ENCODE measurements at places on chromosomes 3 and 15.

DNA sequence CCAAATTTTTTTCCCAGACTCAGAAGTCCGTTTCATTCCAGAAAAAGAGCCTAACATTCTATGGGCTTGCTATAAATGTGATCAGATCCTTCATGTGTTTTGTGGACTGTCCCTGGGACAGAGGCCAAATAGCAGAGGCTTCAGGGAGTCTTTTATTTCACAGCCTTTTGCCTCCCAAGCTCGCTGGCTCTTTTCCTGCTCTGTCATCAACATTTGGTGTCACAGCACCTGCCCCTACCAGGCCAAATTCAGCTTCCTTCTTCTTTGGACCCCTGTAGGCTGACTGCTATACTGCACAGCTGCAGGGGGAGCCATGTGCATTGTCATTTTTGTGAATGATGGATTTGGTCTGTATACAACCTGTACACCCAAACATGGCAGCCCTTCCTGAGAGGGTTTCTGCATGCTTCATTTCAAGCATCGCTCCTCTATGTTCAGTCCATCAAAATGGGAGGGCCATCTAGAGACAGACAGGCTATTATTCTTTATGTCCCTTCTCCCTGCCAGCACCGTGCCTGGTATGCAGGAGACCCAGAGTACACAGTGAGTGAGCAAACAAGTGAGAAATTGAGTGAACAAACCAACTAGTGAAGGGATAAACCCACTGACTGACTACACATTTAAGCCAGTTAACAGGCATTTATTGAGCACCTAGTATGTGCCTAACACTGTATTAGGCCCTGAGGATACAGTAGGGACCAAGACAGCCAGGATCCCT lies 17.9 kb upstream of the RPP14 start:
- peak; percentile 39 for DNase-seq

GRCh38 chr3:29202378-29202777 lies 78.5 kb upstream of the RBMS3 start:
- no peak for DNase-seq

- no peak for DNase-seq
Measured at GRCh38 chr3:188455748-188456147, 301.8 kb downstream of the LPP start.

DNA sequence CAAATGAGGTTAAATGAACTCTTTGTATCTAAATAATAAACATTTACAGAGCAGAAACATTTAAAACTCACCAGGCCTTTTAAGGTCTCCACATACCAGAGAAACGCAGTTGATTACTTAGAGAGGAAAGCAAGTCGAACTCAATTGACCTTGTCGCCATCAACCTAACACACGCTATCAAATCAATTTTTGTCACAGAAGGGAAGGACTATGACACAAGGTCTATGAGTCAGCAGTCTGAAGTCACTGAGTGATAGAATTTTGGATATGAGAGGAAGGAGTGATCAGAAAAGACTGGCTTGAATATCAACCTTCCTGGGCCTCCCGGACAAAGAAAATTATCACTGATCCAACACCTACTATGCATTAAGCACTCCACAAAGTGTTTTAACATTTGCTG lies 514.4 kb upstream of the ZNF385D start:
- DNase-seq: no peak

DNA sequence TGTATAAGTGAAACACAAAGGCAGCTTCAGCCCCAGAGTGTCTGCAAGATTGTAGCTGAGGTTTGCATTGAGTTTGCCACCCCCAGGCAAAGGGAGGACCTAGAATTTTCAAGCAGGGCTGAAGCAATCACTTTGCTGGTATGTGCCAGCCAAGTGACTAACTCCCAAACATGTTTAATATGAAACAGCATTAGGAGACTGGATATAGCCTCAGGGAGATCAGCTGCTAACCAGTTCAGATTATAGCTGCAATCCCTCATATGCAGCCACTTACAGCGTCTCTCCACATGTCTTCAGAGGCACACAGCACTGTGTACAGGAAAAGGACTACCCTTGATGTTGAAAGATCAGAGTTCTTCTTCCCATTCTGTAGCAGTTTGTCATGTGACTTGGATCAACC lies 38.4 kb upstream of the PPP2R3A start:
- DNase-seq: no peak

DNA sequence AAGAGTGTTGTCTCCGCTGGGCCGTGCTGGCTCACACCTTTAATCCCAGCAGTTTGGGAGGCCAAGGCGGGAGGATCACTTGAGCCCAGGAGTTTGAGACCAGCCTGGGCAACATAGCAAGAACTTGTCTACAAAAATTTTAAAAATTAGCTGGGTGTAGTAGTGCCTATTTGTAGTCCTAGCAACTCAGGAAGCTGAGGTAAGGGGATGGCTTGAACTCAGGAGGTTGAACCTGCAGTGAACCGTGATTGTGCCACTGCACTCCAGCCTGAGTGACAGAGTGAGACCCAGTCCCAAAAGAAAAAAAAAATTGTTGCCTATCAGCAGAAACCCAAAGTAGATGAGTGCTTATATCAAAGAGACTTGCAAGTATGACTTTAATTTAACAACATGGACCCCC lies 12.7 kb upstream of the AKAP13 start:
- DNase-seq: no peak

DNA sequence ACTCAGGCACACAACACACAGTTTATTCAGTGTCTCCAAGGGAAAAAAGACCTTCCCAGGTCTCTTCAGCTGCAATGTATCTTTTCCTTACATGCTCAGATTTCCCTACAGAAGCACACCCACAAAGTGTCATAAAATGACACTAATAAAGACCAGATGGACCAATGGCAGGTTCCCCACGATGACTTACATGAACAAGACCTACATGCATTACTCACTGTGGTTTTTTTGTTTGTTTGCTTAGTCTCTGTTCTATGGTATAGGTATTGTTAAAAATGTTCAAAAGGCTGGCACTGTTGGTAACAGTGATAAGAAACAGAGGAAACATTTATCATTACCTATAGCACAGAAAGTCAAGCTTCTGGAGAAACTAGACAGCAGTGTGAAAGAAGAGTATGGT lies 318.2 kb upstream of the TMCO5A start:
- no peak for DNase-seq

DNA sequence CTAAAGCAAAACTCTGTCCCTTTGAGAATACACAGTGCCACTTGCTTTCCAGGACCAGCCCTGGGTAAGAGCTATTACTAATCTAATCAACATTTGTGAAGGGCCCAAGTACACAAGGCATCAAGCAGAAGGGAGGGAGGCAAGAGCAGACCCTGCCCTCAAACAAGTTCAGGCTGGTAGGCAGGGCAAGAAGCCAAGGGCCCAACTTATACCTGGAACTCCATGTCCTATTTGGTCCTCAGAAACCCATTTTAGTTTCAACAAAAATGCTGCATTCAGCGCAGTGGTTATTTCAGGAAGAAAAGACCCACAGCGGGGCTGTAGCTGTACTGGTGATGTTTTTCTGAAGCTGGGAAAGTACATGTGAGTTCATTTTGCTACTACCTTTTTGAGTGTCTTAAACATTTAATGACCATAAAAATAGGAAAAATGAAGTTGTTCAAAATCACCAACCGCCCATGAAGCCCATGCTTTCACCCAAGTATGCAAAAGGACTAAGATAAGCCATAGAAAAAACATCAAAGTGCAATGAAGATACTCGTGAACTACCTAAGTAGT lies 2.8 kb downstream of the RPS17 start:
- DNase-seq: no peak

GRCh38 chr3:192637803-192638202 lies 89.5 kb downstream of the FGF12 start:
- no peak for DNase-seq

DNA sequence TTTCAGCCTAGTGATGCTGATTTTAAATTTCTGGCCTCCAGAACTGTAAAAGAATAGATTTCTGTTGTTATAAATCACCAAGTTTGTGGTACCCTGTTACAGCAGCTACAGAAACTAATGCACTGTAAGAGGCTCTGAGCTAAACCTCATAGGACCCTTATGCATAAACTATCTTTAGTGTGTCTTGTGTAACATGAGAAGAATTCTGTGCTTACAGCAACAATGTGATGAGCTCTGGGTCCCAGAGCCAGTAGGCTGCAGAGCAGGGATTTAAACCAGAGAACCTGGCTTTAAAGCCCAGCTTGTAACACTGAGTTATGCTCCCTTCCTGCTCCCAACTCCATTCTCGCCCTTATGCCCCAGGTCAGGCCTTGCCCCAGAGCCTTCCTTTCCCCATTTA lies 113.1 kb downstream of the THSD4 start:
- DNase-seq: no peak

DNA sequence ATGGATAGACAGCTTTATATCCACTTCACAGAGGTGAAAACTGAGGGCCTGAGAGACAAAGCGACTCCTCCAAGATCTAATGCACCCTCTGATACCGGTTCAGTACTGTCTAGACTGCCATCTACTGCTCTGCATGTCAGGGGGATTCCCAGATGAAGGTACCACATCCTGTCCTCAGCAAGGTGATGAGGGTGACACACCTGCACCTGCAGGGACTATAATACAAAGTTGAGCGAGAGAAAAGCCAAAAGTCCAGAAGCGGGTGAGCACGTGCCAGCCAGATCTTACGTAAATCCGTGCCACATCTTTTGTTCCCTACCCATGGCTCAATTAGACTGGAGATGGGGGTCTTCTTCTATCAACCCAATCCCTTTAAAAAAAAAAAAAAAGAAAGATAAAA lies 32.4 kb upstream of the HES1 start:
- no peak for DNase-seq

DNA sequence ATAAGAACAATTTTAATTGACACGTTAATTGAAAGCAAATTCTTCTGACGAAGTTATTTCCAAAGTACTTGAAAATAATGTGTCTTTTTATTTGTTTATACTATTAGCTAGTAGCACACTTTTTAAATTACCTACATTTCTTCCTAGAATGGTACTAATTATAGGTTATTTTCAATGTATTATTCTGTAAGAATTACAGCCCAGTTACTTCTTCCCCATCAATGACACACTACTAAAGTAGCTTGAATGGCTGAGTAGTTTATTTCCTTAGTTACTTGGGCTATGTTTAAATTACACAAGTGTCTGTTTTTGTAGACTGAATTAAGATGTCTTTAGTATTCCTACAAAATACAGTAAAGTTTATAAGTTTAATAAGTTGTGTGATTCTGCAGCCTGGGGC lies 217.6 kb upstream of the IL12A start:
- no peak for DNase-seq

- no peak for DNase-seq
Measured at GRCh38 chr3:124439603-124440002, 290.6 kb upstream of the UMPS start.

DNA sequence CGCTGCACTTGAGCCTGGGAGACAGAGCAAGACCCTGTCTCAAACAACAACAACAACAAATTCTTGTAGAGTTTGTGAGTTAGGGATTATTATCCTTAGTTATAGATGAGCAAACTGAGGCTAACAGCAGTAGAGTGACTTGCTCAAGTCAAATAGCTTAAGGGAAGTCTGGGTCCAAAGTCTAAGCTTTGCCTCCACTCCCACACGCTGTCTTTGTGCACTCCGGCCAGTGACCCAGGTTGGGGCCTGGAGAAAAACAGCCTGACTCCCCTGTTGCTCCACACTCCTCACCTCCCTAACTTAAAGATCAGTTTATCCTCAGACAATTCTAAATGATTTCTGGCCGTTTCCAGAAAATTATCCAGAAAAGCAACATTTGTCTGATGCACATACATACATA lies 9.2 kb upstream of the SIN3A start:
- DNase-seq: no peak

DNA sequence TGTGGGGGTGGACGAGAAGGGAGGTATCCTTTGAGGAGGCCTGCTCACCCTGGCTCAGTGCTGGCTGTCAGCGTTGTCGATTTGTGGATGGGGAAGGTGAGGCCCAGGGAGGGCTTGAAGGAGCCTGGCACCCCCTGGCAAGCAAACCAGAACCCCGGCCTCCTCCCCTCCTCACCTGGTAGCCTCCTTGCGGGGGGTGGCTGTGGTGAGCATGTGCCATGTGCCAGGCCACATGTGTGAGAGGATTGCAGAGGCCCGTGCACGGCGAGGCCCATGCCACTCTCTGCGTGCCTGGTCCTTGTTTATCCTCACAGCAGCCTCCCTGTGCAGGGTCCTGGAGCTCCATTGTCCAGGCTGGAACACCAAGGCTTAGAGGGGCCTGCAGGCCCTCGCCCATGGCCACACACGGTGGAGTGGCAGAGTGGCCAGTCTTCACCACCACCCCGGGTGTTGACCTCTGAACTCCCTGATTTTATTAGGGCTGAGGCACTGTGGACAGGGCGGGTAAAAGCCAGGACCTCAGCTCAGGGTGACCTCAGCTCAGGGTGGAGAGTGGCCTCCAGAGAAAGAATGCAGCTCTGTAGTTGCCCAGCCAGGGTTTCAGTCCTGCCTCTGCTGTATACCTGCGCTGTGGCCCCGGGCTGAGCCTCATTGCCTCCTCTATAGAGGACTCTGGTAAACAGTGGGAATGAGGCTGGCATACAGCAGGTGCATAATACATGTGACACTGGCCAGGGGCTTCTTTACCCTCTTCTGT lies 29.1 kb downstream of the HDAC11 start:
- DNase-seq: no peak

GRCh38 chr3:128618398-128618726 lies 32.3 kb downstream of the RPN1 start:
- DNase-seq: no peak

Data from activated CD8-positive, alpha-beta memory T cell treated with anti-CD3 and anti-CD28 coated beads, Interleukin-2, amount 10 ng/mL, durations not matched to agents 7 days and 5 days (primary cell).